ENCODE measurements at places on chromosomes 16 and 17.

DNA sequence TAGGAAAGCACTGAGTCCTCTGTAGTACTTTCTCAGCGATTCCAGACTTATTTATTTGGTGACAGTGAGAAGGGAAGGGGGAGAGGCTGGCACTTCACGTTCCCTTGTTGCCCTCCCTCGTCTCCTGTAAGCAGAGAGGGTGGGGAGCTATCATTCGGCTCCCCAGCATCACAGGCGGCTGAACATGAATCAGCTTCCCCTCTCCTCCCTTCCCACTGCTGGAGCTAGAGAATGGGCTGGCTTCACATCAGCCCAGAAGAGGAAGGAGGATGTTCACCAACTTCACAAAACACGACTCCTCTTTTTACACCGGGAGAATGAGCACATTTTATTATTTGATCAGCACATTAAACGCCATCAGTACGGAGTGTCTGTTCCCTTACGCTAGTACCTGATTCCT is 6.7 kb upstream of the CMIP start:
- no peak for DNase-seq

GRCh38 chr16:77790009-77790372 is 1.6 kb downstream of the VAT1L start:
- no peak for DNase-seq

DNA sequence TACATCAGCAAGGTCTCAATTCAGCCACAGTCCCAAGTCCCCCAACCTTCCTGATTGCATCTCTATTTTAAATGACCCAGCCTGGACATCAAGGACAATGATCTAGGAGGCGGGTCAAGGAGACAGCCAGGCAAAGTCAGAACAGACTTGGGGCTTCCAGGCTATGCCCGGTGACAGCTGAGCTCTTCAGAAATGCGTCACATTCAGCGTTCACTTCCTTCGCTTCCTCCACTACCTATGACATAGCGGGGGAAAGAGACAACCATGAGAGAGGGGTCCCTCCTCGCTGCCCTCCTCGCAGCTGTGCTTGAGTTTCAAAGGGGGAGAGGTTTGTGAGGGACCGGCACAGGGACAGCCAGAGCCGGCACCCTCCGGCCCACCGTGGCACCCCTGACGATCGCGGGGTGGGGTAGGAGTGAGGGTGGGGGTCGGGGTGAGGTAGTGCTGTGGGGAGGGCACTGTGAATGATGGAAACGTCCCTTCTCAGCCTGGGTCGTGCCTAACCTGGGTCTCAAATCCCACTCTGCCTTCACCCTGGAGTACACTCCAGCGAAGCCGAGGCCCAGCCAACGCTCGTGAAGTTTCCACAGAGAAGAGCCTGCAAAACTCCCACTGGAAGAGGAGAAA is 12.3 kb upstream of the LGALS3BP start:
- no peak for DNase-seq

GRCh38 chr17:70205401-70205800 is 36.1 kb downstream of the KCNJ2 start:
- no peak for DNase-seq

All from activated CD8-positive, alpha-beta memory T cell treated with anti-CD3 and anti-CD28 coated beads for 1 hour (primary cell).